ENCODE measurements at places on chromosomes 12 and 14. TPM values are rescaled to one million over a fixed set of nuclear protein-coding genes. Genes with fewer than 3 reads are reported as not detected.

MYO1H gene
- polyA plus RNA-seq = 1.0 TPM

TCTN2 gene
- 8.6 TPM for polyA plus RNA-seq

CLEC4C gene
- 0.07 TPM for polyA plus RNA-seq

FOXM1 gene
- 18.2 TPM for polyA plus RNA-seq

- DNase-seq = no peak
Observed at GRCh38 chr12:32072102-32072501, 34.5 kb upstream of the BICD1 start.

DNA sequence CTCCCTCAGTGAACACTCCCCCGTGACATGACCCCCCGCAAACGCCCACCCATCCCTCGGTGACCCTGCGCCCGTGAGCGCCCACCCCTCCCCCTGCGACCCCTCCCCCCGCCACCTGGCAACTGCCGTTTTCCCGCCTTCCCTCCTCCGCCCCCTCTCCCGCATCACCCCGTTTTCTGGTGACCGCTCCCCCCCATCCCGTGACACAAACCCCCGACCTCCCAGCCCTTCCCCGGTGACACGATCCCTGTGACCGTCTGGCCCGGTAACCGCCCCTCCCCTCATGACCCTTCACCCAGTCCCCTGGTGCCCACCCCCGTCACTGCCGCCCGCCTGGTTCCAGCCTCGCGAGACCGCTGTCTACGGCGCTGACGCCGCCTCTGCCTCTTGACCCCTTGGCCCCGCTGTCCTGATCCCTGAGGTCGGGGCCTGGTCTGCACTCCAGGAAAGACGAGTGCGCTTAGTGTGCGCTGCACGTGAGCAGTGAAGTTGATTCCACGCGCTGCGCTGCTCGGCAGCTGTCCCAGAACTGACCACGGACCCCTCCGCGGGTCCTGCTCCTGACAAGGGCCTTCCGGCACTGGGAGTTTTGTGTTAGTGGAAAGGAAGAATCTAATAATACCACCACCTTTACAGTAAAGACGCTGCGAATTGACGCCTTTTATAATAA lies 59.4 kb downstream of the DDX51 start:
- DNase-seq = peak; percentile 73

- DNase-seq = no peak
Observed at GRCh38 chr12:72792889-72793288, 520.7 kb downstream of the TRHDE start.

DNA sequence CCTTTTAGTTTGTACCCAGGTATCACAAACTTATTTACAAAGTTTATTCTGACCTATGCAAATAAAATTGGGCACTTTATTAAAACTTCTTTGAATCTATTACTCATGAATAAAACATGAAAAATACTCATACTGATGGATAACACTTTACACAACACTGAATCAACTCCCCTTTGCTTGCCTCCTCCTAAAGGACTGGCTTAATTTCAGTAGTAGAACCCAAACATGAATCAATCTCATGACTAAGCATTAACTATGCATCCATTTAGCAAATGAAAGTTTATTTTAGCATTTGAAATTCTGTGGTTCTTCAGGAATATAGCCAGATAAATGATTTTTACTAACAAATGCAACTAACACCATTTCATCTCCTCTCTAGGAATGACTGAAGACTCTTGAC lies 32.4 kb downstream of the DENND5B start:
- DNase-seq = no peak

GRCh38 chr12:88339254-88339949 lies 197.3 kb downstream of the TMTC3 start:
- DNase-seq = no peak
